ENCODE measurements at places on chromosomes 12 and 14. TPM values are rescaled to one million over a fixed set of nuclear protein-coding genes. Genes with fewer than 3 reads are reported as not detected.

KICS2 gene
- 3.3 TPM for polyA plus RNA-seq

LRRC74A gene
- not detected for polyA plus RNA-seq

ZDHHC22 gene
- 0.01 TPM for polyA plus RNA-seq

- DNase-seq, result no peak
Measured at GRCh38 chr14:50778721-50779483, 52.1 kb downstream of the NIN start.

- DNase-seq, result peak; percentile 64
Measured at GRCh38 chr14:103847451-103848174, at the start of gene PPP1R13B. Gene PPP1R13B, minus strand, starts transcription at chr14:103847575. Its CDS starts 268 bp downstream, at chr14:103847307.

DNA sequence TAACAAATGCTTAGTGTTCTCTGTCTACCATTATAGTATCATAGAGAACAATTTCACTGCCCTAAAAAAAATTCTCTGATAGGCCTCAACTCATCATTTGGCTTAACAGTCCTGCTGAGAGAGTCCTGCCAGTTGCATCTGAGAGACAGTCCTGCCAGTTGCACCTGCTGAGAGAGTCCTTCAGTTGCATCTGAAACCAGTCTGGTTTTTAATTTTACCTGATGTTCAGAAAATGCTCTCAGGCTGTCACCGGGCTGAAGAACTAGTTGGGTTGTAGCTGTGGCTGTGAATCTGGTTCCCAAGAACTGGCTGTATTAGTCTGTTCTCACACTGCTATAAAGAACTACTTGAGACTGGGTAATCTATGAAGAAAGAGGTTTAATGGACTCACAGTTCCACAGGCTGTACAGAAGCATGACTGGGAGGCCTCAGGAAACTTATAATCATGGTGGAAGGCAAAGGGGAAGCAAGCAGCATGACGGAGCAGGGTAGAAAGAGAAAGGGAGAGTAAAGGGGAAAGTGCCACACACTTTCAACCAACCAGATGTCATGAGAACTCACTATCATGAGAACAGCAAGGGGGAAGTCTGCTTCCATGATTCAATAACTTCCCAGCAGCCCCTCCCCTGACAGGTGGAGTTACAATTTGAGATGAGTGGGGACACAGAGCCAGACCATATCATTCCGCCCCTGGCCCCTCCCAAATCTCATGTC, 51.6 kb downstream of the PRKCH start:
- DNase-seq, result no peak

GRCh38 chr12:124566161-124566996, 1.0 kb downstream of the NCOR2 start:
- no peak for DNase-seq

GRCh38 chr12:27142101-27142721, 59.8 kb upstream of the C12orf71 start:
- no peak for DNase-seq

DNA sequence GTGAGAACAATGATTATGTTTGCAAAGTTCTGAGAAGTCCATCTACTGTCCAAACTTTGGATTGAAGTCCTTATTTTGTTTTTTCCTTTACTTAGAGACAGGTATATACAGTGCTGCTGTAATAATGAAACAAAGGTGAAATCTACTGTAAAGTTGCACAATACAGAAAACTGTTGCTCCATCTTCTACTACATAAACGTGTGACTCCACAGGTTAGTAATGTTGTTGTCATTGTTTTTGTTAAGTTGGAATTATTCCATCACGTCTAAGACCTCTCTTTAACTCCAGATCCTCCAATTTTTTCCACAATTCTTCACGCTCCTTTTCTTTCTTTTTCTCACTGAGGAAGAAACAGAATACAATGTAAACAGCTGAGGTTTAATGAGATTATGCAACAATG, 57.0 kb upstream of the GPHB5 start:
- DNase-seq, result no peak

GRCh38 chr14:31955936-31956579, 121.0 kb upstream of the ARHGAP5 start:
- no peak for DNase-seq

DNA sequence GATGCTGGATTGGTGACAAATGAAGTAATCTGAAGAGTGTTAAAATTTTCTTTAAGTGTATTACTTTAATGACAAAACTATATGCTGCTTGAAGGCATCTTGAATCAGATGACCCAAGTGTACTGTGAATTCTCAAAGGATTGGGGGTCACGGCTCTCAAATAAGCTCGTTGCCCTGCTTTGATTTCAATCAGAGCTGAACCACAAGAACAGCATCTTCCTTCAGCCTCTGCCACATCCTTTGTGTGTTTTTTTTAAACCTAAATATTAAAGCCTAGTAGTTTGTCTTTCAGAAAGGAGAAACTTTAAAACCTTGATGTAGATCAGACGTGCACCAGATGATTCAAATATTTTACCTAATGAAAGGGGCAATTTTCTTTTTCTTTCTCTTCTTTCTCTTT, 11.7 kb downstream of the ELK3 start:
- no peak for DNase-seq
